ENCODE measurements at places on chromosomes 11 and 22. TPM values are rescaled to one million over a fixed set of nuclear protein-coding genes. Genes with fewer than 3 reads are reported as not detected.

DNA sequence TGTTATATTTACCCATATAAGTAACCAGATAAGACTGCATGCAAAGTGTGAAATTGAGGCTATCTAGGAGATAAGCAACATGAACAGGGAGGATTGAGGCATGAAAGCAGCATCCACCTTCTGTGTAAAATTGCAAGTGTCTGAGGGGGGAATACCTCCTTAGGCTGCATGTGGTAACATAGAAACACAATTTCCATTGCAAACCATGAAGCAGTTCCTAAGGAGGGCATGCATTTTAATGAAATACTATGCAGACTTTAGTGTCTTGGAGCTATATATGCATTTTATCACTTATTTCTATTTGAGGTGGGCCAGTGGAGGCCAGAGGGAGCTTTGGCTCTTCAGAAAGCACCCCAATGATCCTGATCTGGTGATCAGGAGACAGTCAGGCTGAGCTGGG is 160.2 kb downstream of the C11orf91 start:
- DNase-seq, result no peak

DNA sequence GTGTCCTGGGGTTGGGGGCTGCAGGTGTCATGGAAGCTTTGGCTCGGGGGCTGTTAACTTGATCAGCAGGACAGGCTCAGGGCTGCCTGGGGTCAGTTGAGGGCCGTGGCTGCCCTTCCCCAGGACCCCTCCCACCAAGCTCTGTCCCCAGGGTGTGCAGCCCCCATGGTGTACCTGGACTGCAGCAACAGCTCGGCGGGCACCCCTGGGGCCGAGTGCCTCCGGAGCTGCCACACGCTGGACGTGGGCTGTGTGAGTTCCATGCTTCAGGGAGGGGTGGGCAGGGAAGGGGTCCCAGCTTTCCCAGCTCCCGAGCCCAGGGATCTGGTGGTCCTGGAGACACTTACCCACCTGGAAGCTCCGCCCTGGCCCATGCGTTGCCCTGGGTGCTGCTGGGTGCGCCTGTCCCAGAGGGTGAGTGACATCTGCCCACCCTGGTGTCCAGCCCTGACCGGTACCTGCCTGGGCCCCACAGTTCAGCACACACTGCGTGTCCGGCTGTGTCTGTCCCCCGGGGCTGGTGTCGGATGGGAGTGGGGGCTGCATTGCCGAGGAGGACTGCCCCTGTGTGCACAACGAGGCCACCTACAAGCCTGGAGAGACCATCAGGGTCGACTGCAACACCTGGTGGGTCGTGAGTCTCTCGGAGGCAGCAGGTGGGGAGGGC is 11.3 kb downstream of the MUC5B start:
- peak; percentile 33 for DNase-seq

GRCh38 chr22:38707346-38707745 is 1.6 kb downstream of the GTPBP1 start:
- DNase-seq, result no peak

DNA sequence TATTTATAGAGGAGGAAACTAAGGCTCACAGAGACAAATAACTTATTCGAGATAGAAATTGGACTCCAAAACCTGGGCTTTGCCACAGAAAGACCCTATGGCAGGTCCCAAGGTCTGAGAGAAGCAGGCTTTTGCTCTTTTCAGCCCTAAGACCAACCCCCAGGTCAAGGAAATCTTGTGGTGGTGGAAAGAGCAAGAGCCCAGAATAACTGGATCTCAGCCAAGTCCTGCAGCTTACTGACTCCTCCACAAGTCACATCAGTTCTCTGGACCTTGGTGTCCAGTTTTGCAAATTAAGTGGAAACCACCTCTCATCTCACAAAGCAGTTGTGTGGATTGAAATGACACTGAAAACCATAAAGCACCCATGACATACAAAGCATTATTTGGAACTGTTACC is 122.2 kb downstream of the C11orf58 start:
- no peak for DNase-seq

DNA sequence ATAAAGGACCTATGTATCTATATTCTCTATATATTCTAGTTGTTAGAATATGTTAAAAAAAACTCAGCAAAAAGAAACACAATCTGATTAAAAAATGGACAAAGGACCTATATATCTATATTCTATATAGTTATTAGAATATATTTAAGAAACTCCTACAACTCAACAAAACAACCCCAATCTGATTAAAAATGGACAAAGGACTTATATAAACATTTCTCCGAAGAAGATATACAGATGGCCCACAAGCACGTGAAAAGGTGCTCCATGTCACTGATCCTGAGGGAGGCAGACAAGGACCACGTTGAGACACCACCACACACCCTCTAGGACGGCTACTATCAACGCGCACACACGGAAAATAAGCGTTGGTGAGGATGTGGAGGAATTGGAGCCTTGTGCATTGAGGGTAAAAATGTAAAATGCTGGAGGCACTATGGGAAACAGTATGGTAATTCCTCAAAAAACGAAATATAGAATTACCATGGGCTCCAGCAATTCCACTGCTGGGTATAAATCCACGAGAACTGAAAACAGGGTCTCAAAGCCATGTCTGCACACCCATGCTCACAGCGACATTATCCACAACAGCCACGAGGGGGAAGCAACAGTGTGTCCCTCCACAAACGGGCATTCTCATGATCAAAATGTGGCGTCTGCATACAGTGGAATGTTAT is 22.7 kb downstream of the YPEL1 start:
- peak; percentile 70 for DNase-seq

DNA sequence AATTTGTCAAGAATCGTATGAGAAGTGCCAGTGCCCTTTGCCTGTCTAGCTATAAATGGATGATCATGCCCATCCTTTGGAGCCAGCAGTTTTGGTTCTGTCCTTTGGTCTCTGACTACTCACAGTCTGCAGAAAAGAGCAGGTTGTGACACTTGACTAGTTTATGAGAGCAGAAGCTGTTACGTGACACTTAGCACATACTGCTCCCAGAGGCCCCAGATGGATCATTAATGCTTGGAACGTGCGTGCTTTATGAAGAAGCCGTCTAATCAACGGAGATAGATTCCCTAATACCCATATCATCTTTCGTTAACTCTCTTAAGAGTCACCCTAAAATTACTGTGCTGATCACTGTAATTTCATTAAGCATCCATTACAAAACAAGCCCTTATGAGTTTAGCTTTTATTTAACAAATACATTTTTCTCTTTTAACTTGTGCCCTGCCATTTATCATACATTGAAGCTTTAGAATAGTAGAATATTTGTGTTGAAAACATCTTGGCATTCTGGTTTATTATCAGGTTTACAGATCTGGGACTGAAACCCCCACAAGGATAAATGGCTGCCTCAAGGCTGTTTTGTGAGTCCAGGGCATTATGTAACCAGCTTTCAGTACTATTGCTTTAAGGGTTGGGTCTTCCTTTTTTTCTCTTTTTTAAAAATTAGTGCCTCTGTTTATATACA is 47.0 kb upstream of the ADORA2A start:
- DNase-seq, result no peak

DNA sequence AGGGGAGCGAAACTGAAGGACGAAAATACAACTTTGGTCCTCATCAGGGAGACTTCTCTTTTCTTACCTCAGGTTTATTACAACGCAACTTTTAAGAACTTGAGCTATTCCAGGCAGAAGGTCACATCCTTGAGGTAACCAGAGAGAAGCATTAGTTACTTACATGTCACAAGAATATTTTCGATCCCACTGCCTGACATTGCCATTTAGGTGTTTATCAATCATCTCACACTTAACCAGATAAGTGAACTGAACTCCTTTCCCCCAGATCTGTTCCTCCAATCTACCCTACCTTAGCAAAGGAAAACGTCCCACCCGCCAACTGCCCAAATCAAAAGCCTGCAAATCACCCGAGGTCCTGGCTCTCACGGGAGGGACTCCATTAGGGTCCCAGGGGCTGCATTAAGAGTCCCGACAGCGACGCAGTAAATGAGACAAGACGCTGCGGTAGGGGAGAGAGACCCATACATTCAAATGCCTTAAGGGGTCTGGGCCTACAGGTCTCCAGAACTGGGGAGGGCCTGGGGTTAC is 734 bp downstream of the ZNF280B start:
- no peak for DNase-seq

DNA sequence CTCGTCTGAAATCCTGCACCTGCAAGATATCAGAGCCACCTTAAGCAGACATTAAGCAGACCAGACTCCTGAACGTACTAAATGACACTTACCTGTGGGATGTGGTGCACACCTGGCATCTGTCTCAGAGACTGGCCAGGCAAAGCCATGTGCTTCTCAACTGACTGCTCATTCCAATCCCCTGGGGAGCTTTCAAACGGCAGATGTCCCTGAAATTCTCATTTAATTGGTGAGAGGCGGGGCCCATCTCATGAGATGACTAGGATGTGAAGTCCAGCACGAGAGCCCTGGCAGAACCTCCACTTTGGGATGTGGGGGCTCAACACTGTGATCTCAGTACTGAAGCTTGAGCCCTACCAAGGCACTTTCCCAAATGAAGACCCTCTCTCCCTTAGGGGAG is 84.9 kb upstream of the HMGXB4 start:
- DNase-seq, result no peak

DNA sequence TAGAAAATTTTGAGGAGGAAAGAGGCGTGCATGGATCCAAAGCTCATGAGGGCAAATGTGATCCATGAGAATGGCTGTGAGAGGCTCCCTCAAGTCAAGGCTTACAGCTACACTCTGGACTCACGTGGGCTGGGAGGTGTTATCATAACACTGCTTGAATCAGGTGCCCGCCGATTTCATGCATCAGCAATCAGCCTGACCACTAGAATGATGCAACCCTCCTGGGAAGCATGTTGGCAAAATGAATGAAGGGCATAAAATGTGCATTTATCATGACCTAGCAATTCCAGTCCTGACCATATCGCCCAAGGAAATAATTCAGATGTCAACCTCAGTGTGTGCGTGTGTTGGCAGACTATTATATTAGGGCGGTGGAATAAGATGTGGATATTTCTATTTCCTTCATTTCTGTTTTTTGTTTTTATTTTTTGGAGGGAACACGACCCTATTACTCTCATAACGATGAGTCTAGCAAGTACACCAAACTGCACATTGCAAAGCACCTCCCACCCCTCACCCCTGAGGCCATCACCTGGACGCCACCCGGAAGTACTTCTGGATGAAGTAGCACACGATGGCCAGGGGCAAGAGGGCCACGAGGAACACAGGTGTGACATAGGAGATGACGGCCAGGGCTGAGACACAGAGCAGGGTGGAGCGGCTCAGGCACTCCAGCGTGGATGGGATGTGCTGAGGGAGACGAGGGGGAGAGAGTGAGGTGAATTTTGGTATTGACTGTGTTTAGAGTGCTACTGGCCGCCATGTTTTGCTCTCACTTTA is 15.7 kb upstream of the KCNJ11 start:
- no peak for DNase-seq

GRCh38 chr22:48004936-48005335 is 1242.5 kb downstream of the TBC1D22A start:
- DNase-seq, result no peak

- peak; percentile 65 for DNase-seq
Measured at GRCh38 chr11:124536520-124536919, 6.9 kb downstream of the OR8B12 start.

DNA sequence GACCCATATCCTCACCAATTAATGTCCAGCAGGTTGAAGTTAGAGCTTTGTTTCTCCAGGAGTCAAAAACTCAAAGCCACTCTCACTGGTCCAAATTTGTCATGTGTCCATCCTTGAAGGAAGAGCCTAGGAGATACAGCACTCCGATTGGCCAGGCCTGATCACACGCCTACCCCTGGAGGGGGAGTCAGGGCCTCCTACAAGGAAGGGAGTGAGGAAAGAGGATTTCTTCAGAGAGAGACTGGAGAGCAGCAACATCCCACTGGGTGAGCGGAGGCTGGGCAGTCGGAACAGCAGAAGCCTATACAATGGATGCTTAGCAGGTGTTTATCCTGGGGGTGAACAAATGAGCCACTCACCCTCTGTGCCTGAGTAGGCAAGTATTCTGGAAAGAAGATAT is 113.9 kb downstream of the TRIM29 start:
- DNase-seq, result no peak

- no peak for DNase-seq
Measured at GRCh38 chr11:115916608-115917007, 412.4 kb upstream of the CADM1 start.

DNA sequence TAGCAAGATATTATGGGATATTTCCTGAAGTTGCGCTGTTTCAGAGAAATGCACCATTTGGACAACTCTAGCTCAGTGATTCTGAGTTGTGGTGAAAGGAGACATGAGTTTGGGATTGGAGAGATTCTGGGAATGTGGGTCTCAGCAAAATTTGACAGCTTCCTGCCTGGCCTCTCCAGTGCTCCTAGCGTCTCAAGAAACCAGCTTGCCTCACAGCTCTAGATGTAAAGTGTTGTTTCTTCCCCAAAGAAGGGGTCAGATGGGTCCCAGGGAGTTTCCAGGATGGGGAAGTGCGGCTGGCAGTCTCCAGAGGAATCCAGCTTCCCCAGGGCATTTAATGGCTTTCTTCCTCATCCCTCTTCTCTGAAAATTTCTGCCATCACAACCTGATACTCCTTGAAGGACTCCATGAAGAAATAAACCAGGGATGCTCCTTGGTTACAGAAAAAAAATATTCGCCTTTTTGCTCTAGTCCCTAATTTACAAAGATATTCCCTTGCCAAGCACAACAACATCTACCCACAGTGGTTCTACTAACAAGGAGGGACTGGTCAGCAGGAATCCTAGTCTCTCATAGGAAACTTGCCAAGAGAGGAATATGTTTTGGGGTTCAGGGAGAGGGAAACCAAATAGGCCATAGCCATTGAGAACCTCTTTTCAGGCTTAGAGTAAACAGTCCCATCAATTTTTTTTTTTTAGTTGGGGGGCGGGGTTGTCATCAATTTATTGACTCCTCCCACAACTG is 185.4 kb upstream of the E2F8 start:
- DNase-seq, result no peak

GRCh38 chr11:21048626-21049025 is 379.2 kb downstream of the NELL1 start:
- DNase-seq, result no peak

GRCh38 chr22:17878186-17878694 is 104.0 kb upstream of the BID start:
- no peak for DNase-seq

GRCh38 chr11:129976328-129976727 is 26.3 kb downstream of the PRDM10 start:
- DNase-seq, result no peak

- DNase-seq, result no peak
Measured at GRCh38 chr11:10694486-10695239, 1.1 kb upstream of the IRAG1 start.

The JAM3 gene
- total RNA-seq, result 23.1 TPM

The TMEM191C gene
- total RNA-seq, result 0.65 TPM

The MIEF1 gene
- 16.7 TPM for total RNA-seq

The NELL1 gene
- total RNA-seq, result not detected

The OR4C15 gene
- total RNA-seq, result not detected

The MRGPRX4 gene
- total RNA-seq, result not detected

The SMTNL1 gene
- total RNA-seq, result not detected

All from Right ventricle myocardium superior (tissue), 1 donor.